ENCODE measurements at places on chromosomes 12 and 14.

GRCh38 chr14:101917413-101918017 lies 46.9 kb upstream of the DYNC1H1 start:
- DNase-seq: no peak

DNA sequence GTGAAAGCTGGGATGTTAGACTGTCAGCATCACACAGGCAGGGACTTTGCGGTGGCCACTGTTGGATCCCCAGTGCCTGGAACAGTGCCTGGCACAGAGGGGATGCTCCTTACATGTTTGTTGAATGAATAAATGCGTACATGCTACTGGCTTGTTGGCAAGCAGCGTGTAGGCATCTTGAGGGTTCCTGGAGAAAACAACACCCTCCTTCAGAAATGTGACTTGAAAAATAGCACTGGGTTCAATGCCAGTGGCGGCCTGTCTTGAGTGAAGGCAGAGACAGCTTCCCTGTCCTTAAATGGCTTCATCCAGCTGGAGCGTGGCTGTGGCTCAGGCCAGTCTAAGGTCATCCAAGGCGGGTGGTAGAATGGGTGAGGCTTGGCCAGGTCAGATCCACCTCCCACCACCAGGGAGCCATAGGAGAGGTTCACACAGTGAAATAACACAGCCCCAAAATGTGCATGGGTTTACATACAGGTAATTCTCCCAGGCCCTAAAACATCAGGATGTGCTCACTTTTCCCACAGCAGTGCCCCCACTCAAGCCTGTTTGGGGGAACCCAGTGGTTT lies 171.4 kb downstream of the PHETA1 start:
- DNase-seq: no peak

GRCh38 chr12:44015333-44015941 lies 179.6 kb downstream of the TMEM117 start:
- DNase-seq: no peak

DNA sequence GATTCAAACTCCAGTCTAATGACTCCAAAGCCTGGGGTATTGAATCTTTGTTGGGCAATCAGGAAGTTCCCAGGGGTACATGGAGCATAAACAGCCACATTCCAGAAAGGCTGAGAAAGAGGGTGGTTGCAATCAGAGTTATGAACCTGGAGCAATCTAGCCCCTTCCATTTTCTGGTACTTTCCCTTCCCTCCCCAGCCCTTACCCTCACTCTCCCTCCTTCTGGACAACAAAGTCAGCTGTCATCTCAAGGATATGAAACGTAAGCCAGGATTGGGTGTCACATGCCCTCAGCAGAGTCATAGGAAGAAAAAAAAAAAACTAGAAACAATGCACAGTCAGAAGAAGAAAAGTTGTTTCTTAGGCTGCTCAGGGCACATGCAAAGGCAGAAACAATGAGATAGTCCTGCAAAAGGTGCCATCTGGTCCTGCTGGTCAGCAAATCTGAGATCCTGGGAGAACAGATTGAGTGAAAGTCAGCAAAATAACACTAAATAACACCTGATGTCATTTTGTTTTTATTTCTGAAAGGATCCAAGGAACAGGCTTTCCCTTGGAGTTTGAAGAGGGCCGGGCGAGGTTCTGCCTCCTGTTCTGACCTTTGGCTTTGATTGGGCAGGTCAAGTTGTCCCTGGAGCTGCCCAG lies 27.1 kb downstream of the TMEM229B start:
- DNase-seq: no peak

DNA sequence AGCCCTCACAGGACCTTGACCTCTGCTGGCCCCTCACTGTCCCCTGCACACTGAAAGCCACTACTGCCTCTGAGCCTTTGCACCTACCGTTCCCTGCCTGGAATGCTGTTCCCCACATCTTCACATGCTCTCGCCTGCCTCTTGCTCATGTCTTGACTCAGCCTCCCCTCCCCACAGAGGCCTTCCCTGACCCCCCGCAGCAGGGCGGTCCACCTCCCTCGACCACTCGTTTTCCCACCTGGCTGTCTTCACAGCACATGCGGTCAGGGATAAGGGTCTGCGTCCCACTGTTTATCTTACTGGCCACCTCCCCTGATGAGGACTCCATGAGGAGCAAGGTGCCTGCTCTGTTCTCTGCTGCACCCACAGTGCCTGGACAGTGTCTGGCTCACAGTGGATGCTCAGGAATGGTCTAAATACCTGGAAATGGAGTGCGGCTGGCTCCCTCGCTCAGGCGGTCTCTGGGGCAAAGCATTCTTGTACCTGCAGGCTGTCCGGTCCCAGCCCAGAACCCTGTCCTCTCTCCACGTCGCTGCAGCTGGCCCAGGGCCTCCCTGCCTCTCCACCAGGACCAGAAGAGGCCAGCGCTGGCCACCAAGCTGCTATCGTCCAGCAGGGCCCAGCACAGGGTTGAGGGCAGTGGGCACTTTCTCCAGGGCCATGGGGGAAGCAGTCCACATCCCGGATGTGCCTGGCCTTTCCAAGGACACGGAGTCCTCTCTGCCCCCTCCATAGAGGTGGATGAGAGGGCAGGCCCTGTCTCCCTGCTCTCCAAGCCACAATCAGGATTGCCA lies 107.4 kb downstream of the NCOR2 start:
- no peak for DNase-seq

- DNase-seq: peak; percentile 82
Observed at GRCh38 chr14:50333014-50333509, 20.9 kb downstream of the DMAC2L start.

DNA sequence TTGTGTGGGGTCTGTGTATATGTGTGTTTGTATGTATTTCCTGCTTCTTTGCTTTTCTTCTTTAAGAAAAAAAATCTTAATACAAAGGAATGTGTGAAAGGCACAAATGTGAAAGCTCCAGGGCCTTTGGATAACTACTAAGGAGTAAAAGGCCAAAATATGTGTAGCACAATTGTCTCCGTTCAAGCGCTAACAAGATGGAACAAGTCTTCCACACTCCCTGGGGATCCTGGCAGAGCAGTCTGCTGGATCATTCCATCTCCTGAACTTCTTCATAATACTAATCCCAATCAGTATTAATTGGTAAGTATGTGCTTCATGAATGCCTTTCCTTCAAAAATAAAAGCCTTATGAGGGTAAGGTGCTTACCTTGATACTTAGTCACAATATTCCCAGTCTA lies 462.5 kb upstream of the TBX3 start:
- DNase-seq: no peak

- no peak for DNase-seq
Observed at GRCh38 chr14:90301668-90302090, 30.1 kb downstream of the NRDE2 start.

Measured in right atrium auricular region (tissue), 2 donors.